ENCODE measurements at places on chromosomes 12 and 14. TPM values are rescaled to one million over a fixed set of nuclear protein-coding genes. Genes with fewer than 3 reads are reported as not detected.
A peak's percentile ranks its signal among the peaks of the same experiment; 100 is the strongest.

Gene HAL
- 0.11 TPM for total RNA-seq

Gene CISTR
- total RNA-seq, result not detected

Gene DPPA3
- total RNA-seq, result 2.0 TPM

Gene APOF
- total RNA-seq, result not detected

Gene WSCD2
- 0.92 TPM for total RNA-seq

Gene SIX4
- 28.9 TPM for total RNA-seq

Gene GLS2
- total RNA-seq, result 17.0 TPM

Gene TEX52
- total RNA-seq, result 0.20 TPM

Gene PTPRO
- 0.52 TPM for total RNA-seq

Gene AJUBA
- total RNA-seq, result 44.3 TPM

Gene SLC25A21
- total RNA-seq, result 7.1 TPM

Gene PSMC6
- total RNA-seq, result 103 TPM

Gene GSKIP
- 28.6 TPM for total RNA-seq

Gene EDDM3A
- total RNA-seq, result not detected

Gene TMTC3
- total RNA-seq, result 37.7 TPM

GRCh38 chr14:56787530-56787929, 22.7 kb downstream of the OTX2 start:
- DNase-seq, result no peak

GRCh38 chr14:55706893-55707292, 126.9 kb downstream of the KTN1 start:
- no peak for DNase-seq

- no peak for DNase-seq
Measured at GRCh38 chr12:11540615-11541310, 108.7 kb upstream of the ETV6 start.

DNA sequence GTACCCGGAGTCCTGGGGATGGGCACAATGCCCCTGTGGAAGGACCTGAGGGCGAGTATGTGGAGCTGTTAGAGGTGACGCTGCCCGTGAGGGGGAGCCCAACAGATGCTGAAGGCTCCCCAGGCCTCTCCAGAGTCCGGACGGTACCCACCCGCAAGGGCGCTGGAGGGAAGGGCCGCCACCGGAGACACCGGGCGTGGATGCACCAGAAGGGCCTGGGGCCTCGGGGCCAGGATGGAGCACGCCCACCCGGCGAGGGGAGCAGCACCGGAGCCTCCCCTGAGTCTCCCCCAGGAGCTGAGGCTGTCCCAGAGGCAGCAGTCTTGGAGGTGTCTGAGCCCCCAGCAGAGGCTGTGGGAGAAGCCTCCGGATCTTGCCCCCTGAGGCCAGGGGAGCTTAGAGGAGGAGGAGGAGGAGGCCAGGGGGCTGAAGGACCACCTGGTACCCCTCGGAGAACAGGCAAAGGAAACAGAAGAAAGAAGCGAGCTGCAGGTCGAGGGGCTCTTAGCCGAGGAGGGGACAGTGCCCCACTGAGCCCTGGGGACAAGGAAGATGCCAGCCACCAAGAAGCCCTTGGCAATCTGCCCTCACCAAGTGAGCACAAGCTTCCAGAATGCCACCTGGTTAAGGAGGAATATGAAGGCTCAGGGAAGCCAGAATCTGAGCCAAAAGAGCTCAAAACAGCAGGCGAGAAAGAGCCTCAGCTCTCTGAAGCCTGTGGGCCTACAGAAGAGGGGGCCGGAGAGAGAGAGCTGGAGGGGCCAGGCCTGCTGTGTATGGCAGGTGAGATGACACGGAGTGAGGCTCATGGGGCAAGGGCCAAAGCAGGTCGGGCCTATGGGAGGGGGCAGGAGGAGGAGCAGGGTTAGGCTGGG, 4.5 kb downstream of the ARHGEF40 start:
- no peak for DNase-seq

GRCh38 chr12:28855761-28856310, 293.2 kb upstream of the FAR2 start:
- no peak for DNase-seq

- DNase-seq, result no peak
Measured at GRCh38 chr14:33454022-33454595, 496.8 kb downstream of the EGLN3 start.

- no peak for DNase-seq
Measured at GRCh38 chr12:50614167-50614759, 109.5 kb downstream of the DIP2B start.

DNA sequence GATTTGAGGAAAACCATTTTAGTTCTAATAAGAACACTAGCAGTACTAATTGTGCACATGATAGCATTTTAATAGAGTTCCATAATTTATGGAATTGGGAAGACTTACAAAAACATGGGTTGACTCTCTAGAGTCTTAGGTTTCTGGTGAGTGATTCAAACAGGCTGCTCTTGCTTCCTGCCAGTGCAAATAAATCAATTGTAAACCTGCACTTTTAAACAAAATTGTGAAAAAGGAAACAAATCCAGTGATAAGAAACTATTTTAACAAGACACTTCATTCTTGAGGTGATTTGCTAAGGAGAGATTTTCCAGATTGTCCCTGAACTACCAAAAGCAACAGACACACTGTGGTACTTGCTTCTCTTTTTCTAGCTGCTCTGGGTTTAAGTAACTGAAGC, 112.2 kb downstream of the CACNA1C start:
- DNase-seq, result no peak

GRCh38 chr14:64170181-64170580, 124.0 kb downstream of the ESR2 start:
- no peak for DNase-seq

- DNase-seq, result peak; percentile 61
Measured at GRCh38 chr14:72812292-72812851, 81.5 kb downstream of the DPF3 start.

GRCh38 chr12:28413460-28414109, 223.3 kb downstream of the CCDC91 start:
- DNase-seq, result no peak

GRCh38 chr14:51206462-51206861, 33.6 kb upstream of the TMX1 start:
- no peak for DNase-seq

DNA sequence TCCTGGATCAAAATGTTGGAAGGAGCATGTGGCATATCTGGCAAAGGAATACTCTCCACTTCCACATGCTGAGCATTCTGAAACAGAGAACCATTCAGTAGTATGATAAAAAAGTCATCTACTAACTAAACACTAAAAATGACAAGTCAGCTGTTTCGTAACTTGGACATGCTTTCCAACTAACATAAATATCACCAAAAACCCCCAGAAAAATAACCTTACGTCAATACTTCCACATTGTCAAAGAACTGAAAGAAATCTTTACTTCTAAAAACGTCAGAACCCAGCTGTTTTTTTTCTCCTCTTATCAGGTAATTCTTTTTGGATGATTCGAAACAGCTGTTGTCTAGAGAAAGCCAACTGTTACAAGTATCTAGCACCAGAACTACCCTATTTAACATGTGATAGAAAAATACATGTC, 8.2 kb downstream of the WBP11 start:
- DNase-seq, result no peak

- DNase-seq, result peak; percentile 69
Measured at GRCh38 chr14:102497998-102498677, 11.4 kb downstream of the ANKRD9 start.

DNA sequence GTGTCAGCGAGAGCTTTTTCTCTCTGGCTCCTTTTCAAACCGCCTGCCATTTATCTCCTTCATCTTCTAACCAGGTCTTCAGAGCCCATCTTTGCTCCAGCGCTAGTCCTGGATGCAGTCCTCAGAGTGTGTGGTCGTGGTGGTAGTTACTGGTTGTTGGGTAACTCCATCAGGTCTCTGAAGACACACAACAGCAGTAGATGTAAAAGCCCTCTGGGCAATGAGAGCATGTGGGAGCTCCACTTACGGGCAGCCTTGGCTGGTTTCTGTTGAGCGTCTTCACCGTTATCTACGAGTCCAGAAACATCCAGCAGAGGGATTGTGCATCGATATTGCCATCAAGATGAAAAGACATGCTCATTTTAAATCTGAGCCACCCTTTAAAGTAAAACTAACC, 61.2 kb downstream of the FBXL14 start:
- peak; percentile 17 for DNase-seq

DNA sequence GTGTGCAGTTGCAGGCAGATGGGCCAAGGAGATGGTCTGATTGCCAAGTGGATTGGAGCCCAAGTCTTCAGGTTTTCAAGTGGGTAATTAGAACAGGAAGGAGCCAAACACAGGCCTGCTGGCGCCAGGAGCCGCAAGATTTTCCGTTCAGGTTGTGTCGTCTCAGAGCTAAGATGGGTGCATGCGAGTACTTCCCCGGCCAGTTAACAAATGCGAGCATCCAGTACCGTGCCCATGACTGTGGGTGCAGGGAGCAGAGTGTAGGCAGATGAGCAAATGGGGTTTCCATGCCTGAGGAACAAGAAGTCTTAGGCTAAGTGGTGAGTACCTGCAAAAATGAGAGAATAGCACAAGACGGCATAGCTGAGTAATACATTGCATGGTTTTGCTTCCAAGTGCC, 90.5 kb downstream of the CHST11 start:
- no peak for DNase-seq

DNA sequence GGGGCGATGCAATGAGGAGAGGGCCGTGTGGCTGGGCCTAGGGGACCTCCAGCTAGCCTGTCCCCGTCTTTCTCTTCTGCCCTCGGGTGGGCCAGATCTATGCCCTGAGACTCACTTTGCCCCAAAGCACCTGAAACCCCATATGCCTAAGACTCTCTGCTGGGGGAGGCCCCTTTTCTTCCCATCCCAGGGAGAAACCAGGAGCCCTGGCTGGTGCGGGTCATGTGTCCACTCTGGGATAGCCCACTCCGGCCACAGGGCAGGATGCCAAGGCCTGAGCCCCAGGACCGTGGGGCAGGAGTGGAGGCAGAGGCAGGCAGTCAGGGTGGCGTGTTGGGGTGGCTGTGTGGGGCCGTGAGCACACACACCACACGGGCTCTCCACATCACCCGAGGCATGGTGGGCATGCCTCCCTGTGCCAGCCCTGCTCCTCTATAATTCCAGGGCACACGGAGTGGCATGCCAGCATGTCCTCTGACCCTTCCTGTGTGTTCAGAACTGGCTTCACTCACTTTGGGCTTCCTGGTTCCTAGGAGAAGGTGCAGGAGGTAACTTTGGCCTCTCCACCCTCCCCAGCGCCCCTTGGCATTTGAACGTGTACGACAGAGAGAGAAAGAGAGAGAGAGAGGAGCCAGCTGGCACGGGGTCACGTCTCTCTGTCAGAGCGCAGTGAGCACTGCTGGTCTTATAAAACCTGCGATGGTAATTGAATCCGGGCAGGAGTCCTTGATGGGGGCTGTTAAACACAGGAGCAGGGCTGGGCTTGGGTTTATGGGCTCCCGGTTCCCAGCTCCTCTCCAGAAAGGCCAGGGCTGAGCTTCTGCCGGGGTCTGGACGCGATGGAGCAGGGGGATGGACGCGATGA, 144.2 kb downstream of the KIF26A start:
- DNase-seq, result peak; percentile 15

DNA sequence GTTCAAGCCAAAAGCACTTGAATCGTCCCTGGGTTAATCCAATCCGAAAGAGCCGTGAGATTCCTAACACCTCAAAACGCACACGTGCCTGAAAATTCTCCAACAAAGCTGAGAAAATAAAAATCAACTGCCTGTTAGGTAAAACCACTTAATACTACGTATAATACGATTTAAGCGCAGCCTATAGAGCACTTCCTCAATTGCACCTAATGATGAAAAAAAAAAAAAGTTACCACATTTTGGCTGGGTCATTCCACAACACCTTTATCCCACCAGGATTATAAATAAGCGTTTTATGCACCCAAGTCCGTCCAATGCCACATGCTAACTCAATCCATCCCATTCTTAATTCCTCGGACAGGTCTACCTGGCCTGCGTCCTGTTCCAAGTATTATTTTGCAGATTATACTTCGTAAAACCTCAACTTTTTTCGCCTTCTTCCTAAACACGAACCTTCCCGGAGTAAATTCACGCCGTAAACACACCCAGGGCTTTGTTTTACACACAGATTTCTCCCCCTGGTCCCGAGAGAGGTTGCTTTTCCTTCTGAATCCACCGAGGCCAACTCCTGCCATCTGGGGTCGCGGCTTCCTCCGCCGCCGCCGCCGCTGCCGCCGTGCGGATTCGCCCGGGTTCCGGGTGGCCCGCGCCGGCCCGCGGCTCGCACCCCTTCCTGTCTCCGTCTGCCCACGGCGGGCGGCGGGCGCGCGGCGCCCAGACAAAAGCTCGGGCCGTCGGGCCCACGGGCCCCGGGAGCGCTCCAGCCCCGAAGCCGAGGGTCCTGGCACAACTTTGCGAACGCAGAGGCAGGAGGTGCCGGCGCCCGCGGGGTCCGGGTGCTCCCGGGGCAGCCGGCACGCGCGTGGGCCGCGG, 66.2 kb downstream of the RNF34 start:
- DNase-seq, result no peak

DNA sequence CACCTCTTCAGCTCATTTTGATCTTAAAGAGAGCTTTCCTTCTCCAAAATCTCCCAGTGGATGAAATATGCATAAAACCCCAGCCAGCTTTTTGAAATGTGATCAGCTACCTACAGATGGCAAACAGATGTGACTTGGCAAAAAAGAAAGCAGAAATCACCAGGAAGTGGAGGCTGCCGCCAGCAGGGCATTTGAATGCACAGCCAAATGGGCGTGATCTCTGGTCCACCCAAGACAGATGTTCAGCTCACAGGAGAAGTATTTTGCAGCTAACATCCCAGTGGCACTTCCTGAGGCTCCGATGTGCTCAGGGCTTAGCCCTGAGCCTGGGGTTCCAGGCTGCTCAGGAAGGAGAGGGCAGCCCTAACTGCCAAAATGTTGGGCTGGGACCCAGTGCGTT, 78.3 kb downstream of the LGMN start:
- no peak for DNase-seq

All from H9 (cell line).